Sciatic nerve (tissue), 2 donors: ENCODE measurements at places on chromosomes 4 and X. TPM values are rescaled to one million over a fixed set of nuclear protein-coding genes. Genes with fewer than 3 reads are reported as not detected.

MAOB gene
- total RNA-seq: 18.9 TPM

SCML1 gene
- total RNA-seq: 17.8 TPM

DOCK11 gene
- total RNA-seq: 39.5 TPM

PNMA5 gene
- not detected for total RNA-seq
